Glutamatergic neuron (in vitro differentiated cells): ENCODE measurements at places on chromosomes 13 and 19.

- no peak for DNase-seq
Measured at GRCh38 chr13:26878438-26878837, 117.9 kb upstream of the GPR12 start.

DNA sequence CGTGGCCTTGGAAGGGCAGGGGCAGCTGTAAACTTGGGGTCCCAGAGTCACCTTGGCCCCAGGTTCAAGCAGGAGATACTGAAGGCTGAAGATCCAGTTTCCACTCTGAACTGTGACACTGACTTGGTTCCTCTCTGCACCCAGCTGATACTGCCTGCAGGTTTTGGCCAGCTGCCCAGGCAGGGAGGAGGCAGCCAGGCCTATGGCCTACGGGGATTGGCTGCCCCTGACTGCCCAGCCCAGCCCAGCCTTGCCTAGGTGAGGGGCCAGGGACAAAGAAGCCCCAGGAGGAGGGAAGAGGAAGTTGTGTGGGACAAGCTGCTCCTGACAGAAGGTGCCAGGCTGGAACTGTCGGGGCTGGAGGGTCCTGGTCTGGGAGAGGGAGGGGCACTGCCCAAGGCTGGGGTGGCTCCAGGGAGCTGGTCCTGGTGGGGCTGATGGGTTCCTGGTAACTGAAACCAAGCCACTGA, 51.7 kb upstream of the CYP4F8 start:
- no peak for DNase-seq

- no peak for DNase-seq
Measured at GRCh38 chr13:41962994-41963393, 2.1 kb upstream of the VWA8 start.

GRCh38 chr19:7975037-7975436, 30.4 kb downstream of the ELAVL1 start:
- no peak for DNase-seq

DNA sequence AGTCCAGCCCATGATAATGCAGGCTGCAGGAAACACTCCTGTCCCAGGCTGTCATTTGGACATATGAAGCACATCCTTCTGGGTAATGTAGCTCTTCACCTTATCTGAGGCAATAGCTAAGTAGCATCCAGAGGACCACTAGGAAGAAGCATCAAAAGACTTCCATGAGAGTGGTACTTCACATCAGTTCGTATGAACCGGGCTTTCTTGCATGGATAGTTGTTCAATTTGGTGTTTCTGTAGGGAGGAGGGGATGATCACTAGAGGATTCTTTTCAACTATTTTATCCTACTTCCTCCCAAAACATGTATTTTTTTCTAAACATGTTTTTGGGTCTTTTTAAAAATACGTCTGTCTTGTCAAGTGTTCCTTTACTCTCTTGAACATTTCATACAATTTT, 12.9 kb downstream of the ZNF302 start:
- DNase-seq: no peak

GRCh38 chr19:28330831-28331230, 882.1 kb downstream of the UQCRFS1 start:
- DNase-seq: no peak

DNA sequence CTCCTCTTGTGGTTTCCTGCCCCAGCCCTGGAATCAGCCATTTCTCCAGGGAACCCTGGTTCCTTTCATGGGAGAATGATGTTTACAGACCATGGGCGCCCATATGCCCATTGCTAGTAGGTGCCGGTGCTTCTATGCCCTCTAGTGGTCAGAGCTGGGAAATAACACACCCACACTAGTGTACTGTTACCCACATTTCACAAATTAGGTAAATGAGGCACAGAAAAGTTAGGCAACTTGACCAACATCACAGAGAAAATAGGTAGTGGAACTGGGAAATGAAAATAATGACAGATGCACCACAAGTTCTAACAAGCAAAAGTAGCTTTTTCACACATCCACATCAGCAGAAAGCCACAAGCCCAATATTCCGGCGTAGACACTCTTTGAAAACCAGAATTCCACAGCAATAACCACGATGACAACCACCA, 1.3 kb upstream of the CEACAM3 start:
- DNase-seq: peak; percentile 66

GRCh38 chr13:55783841-55784240, 1356.9 kb upstream of the PRR20A start:
- DNase-seq: no peak

- DNase-seq: no peak
Measured at GRCh38 chr13:93244141-93244917, 17.7 kb downstream of the GPC6 start.

DNA sequence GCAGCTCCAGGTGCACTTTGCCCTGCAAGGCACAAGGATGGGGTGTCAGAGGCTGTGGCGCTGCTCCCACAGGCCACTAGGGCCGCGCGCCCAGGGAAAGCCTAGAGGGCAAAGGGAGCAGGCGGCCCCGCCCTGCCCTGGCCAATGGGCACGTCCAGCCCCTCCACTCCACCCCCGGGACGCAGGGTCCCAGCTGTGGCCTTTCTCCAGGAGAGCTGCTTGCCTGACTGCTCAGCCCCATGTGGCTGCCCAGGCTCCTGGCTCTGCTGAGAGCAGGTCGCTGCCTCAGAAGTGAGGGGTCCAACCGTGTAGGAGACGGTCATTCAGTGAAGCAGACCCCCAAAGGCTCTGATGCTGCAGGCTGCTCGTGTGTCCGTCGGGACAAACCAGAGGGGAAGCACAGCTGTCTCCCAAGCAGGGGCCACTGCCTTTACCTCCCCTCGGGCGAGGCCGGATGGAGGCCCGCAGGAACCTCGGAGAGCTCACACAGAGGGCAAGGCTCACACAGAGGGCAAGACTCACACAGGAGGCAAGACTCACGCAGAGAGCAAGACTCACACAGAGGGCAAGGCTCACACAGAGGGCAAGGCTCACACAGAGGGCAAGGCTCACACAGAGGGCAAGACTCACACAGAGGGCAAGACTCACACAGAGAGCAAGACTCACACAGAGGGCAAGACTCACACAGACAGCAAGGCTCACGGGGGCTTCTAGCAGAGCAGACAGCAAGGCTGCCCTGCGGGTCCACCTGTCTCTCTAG, 56.2 kb upstream of the C13orf46 start:
- peak; percentile 51 for DNase-seq

- no peak for DNase-seq
Measured at GRCh38 chr13:80259159-80259558, 81.8 kb downstream of the SPRY2 start.

DNA sequence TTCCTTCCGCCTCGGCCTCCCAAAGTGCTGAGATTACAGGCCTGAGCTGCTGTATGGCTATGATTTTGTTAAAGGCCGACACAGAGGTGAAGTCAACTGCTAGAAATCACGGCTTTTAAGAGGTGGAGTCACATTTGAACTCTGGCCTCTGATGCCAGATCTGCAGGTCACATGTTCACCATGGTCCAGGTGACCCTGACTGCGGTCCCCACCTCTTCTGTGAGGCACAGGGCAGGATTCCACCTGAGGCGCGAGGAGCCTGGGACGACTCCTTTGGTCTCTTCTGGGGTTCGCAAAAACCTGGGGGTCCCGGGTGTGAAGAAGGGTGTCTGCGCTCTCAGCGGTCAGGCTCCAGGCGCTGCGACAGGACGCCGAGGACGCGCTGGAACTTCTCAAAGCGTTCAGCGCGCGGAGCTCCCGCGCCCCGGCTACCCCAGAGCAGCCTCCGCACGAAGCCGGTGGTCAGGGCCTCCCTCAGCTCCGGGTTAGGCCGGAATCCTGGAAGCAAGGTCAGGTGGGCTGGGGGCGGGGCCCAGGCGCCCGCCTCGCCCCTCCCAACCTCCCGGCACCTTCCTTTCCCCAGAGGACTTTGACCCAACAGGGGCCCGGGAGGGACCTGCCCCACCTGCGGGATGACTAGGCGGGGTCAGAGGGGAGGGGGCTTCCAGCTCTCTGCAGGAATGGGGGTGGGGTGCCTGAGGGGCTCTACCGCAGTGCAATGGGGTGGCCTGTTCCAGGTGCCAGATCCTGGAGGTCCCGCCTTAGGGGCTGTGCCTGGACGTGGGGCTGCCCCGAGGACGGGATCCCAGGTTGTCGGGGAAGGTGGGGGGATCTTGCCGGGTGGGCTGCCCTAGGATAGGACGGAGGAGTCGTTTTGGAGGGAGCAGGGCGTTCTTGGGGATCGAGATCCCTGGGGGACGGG, 13.0 kb downstream of the TRIP10 start:
- DNase-seq: peak; percentile 32
